ENCODE measurements at places on chromosomes 3 and 15. TPM values are rescaled to one million over a fixed set of nuclear protein-coding genes. Genes with fewer than 3 reads are reported as not detected.

DNA sequence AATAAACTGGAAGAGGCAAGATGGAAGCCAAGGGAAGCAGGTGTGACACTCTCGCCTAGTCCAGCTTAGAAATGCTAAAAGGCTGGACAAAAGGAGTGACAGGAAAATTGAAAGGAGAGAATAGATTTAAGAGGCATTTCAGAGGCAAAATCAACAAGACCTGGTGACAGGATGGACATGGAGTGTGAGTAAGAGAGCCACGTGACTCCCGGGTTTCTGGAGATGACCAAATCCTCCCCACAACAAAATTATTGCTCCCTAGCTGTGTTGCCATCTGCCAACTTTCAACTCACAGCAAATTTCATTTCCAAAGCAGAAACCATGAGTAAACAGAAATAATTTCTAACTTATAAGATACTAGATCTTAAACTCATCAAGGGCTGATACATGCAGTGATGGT, 52.6 kb downstream of the MTHFS start:
- DNase-seq, result no peak
- H3K4me1 ChIP-seq, result peaks cover 23% of the 10 kb centered on the region
- no peak overlapping the region for H3K4me3 ChIP-seq
- no peaks in the 10 kb centered on the region for H3K36me3 ChIP-seq
- no peaks in the 10 kb centered on the region for H3K27me3 ChIP-seq

GRCh38 chr3:184981071-184981470, 169.1 kb downstream of the VPS8 start:
- H3K4me3 ChIP-seq, result no peak overlapping the region
- H3K27me3 ChIP-seq, result no peaks in the 10 kb centered on the region
- H3K4me1 ChIP-seq, result no peaks in the 10 kb centered on the region
- no peak overlapping the region for H3K27ac ChIP-seq
- H3K36me3 ChIP-seq, result peaks cover 2% of the 10 kb centered on the region
- no peak for DNase-seq

DNA sequence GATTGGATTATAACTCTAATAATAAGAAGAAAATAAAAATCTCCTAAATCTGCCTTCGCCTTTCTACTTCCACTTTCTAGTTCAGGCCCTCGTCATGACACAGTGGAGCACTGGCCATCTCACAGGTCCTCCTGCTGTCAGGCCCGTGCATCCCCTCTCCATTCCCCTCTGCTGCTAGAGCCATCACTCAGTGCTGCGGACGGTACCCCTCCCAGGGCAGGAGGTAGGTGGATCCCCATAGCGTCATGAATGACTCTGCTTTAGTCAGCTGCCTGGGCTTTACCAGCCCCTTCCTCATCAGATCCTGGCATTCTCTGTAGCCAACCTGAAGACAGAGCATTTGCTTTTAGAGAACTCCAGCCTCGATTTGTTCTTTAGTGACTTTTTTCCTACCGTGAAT, 12.0 kb upstream of the PPP1R2 start:
- no peaks in the 10 kb centered on the region for H3K36me3 ChIP-seq
- no peaks in the 10 kb centered on the region for H3K27me3 ChIP-seq
- DNase-seq, result no peak
- no peak overlapping the region for H3K4me3 ChIP-seq

- H3K27ac ChIP-seq, result no peak overlapping the region
- H3K27me3 ChIP-seq, result no peaks in the 10 kb centered on the region
- DNase-seq, result no peak
- no peaks in the 10 kb centered on the region for H3K4me1 ChIP-seq
- H3K36me3 ChIP-seq, result no peaks in the 10 kb centered on the region
These were observed 203.2 kb downstream of the FAM43A start for GRCh38 chr3:194888916-194889315.

GRCh38 chr3:31499281-31499680, 33.4 kb upstream of the STT3B start:
- no peak overlapping the region for H3K4me3 ChIP-seq
- H3K27me3 ChIP-seq, result no peaks in the 10 kb centered on the region
- H3K4me1 ChIP-seq, result no peaks in the 10 kb centered on the region
- H3K27ac ChIP-seq, result no peak overlapping the region
- no peak for DNase-seq

DNA sequence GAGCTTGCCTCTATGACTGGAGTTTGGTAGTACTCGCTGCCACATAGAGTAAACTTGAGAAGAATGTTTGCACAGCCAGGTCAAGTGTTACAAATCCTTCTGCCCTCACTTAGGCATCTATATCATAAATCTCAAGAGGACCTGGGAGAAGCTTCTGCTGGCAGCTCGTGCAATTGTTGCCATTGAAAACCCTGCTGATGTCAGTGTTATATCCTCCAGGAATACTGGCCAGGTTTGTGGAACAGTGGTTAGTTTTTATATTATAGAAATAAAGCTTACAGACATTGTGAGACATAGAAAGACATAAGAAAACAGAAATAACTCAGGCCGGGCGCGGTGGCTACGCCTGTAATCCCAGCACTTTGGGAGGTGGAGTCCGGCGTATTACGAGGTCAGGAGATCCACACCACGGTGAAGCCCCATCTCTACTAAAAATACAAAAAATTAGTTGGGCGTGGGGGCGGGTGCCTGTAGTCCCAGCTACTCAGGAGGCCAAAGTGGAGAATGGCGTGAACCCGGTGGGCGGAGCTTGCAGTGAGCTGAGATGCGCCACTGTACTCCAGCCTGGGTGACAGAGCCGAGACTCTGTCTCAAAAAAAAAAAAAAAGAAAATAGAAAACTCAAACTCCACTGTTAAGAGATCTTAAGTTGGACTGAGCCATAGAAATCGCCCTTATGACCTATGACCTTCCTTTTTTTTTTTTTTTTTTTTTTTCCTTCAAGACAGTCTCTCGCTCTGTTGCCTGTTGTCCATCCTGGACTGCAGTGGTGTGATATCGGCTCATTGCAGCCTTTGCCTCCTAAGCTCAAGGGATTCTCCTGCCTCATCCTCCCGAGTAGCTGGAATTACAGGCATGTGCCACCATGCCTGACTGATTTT, 2.2 kb downstream of the RPSA start:
- peaks cover 11% of the 10 kb centered on the region for H3K4me1 ChIP-seq
- DNase-seq, result no peak
- no peak overlapping the region for H3K4me3 ChIP-seq
- H3K27ac ChIP-seq, result no peak overlapping the region
- H3K36me3 ChIP-seq, result peaks cover 42% of the 10 kb centered on the region
- H3K27me3 ChIP-seq, result no peaks in the 10 kb centered on the region

DNA sequence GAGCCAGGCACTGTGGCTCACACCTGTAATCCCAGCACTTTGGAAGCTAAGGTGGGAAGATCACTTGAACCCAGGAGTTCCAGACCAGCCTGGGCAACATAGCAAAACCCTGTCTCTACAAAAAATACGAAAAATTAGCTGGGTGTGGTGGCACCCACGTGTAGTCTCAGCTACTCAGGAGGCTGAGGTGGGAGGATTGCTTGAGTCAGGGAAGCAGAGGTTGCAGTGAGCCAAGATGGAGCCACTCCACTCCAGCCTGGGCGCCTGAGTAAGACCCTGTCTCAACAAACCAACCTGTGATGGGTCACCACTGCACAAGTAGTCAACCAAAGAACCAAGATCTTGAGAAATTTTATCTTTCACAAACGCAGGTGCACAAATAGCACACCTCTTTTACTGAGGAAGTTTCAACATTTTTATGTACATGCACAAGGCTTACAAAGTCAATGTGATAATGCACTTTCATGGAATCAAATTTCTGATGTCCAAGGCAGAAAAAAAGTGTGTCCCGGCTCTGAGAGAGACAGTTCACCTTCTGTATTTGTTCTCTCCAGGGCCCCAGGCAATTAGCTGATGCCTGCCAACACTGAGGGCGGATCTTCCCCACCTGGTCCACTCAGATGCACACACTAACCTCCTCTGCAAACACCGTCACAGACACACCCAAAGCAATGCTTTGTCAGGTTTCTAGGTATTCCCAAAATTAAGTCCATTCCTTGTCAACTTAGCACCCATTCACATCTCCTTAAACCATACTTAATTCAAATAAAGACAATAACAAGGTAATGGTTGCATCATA, 12.4 kb downstream of the ACAA1 start:
- no peak overlapping the region for H3K27ac ChIP-seq
- H3K36me3 ChIP-seq, result peaks cover 65% of the 10 kb centered on the region
- no peak for DNase-seq
- no peaks in the 10 kb centered on the region for H3K27me3 ChIP-seq
- peaks cover 8% of the 10 kb centered on the region for H3K4me1 ChIP-seq
- H3K4me3 ChIP-seq, result no peak overlapping the region

- no peaks in the 10 kb centered on the region for H3K27me3 ChIP-seq
- H3K4me3 ChIP-seq, result no peak overlapping the region
- no peak for DNase-seq
- H3K36me3 ChIP-seq, result peaks cover 6% of the 10 kb centered on the region
- H3K4me1 ChIP-seq, result peaks cover 3% of the 10 kb centered on the region
These were observed 33.0 kb downstream of the UMPS start for GRCh38 chr3:124763206-124763605.

- H3K36me3 ChIP-seq, result peaks cover 23% of the 10 kb centered on the region
- H3K27me3 ChIP-seq, result no peaks in the 10 kb centered on the region
- DNase-seq, result peak; percentile 82
- peaks cover 29% of the 10 kb centered on the region for H3K4me1 ChIP-seq
- H3K27ac ChIP-seq, result peak overlapping the region; percentile 85
These were observed 489 bp downstream of the GMPPB start for GRCh38 chr3:49723296-49723627.

DNA sequence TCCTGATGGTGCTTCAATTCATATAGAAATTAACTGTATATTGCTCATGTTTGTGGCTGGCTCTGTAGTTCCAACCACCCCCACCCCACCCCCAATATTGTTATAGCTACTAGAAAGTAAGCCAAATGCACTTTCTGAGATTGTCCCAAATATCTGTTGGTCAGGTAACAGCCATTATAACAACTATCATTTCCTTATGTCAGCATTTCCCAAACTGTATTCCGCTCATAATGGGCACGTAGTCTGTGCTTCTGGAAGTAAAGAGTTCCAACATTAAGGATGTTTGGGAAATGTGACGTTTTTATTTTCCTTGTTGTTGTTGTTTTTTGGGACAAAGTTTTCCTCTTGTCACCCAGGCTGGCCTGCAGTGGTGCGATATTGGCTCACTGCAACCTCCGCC, 12.2 kb upstream of the TBL1XR1 start:
- no peak for DNase-seq
- no peak overlapping the region for H3K4me3 ChIP-seq
- peaks cover 7% of the 10 kb centered on the region for H3K4me1 ChIP-seq
- H3K36me3 ChIP-seq, result no peaks in the 10 kb centered on the region

DNA sequence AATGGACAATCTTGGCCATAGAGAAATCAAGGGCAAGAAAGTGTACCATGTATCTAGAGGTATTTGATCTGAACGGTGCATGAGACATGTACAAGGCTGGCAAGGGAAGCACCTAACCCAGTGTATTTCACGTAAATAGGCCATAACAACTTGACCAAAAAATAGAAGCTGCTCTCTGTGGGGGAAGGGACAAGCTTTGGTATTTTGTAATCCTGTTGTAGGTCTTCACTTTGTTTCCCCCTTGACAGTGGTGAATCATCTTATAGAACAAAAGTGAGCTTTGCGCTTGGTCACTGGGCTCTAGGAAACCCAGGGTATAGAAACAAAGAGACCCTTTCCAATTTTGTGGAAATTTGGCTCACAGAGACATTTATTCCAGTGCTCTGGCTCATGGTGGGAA, 21.0 kb downstream of the LARS2 start:
- H3K27me3 ChIP-seq, result no peaks in the 10 kb centered on the region
- no peaks in the 10 kb centered on the region for H3K36me3 ChIP-seq
- no peaks in the 10 kb centered on the region for H3K4me1 ChIP-seq

DNA sequence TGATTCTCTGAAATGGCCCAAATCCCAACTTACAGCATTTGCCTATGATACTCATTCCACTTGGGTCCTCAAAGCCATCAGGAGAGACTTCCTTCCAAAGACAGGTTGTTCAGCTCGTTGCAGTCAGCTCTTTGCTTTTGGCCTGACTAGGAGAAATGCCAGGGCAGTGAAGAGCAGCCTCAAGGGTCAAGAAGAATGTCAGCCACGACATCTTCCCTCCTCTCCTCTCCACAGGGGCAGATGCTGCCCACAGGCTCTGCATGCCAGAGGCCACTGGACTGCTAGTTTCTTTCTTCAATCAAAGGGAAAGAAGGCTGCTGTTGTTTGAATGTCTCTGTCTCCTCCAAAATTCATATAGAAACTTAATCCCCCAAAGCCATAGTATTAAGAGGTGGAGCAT, 201.7 kb upstream of the PFN2 start:
- H3K27me3 ChIP-seq, result no peaks in the 10 kb centered on the region
- peak; percentile 14 for DNase-seq
- no peaks in the 10 kb centered on the region for H3K36me3 ChIP-seq
- H3K4me3 ChIP-seq, result no peak overlapping the region

- no peaks in the 10 kb centered on the region for H3K4me1 ChIP-seq
- H3K27ac ChIP-seq, result no peak overlapping the region
- H3K4me3 ChIP-seq, result no peak overlapping the region
These were observed 641.1 kb upstream of the BCHE start for GRCh38 chr3:166478356-166478755.

DNA sequence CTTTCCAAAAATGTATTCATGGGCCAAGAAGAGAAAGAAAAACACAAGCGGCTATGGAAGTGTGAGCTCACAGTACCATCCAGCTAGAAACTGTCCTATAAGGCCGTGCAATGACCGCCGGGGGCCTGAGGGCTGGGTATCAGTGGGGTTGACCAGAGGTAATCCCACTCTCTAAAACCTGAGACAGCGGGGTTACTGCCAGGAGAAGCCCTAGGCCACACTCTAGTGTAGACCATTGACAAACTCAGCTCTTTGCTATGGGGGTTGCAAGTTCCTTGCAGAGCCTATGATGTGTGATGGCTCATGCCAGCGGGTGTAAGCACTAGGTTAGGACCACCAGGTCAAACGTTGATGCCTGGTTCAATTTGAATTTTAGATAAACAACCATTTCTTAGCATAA, 25.9 kb upstream of the SLCO2A1 start:
- no peak overlapping the region for H3K4me3 ChIP-seq
- no peak overlapping the region for H3K27ac ChIP-seq
- H3K4me1 ChIP-seq, result peaks cover 46% of the 10 kb centered on the region
- no peak for DNase-seq
- H3K27me3 ChIP-seq, result no peaks in the 10 kb centered on the region

DNA sequence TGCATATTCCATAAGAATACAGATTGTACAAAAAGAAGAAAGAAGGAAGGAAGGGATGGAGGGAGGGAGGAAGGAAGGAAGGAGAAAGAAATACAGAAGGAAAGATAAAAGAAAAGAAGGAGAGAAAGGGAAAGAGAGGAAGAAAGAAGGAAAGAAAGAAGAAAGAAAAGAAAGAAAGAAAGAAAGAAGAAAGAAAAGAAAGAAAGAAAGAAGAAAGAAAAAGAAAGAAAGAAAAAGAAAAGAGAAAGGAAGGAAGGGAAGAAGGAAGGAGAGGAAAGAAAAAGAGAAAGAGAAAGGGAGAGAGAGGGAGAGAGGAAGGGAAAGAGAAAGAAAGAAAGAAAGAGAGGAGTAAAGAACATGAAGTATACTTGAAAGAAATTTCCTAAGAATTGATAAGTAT, 577.9 kb upstream of the ALCAM start:
- no peaks in the 10 kb centered on the region for H3K27me3 ChIP-seq
- no peak overlapping the region for H3K4me3 ChIP-seq
- no peaks in the 10 kb centered on the region for H3K4me1 ChIP-seq
- H3K36me3 ChIP-seq, result no peaks in the 10 kb centered on the region
- no peak for DNase-seq

Gene PBRM1
- total RNA-seq, result 111 TPM

Gene DAZL
- not detected for total RNA-seq

Gene PLSCR2
- total RNA-seq, result not detected

Gene NR2E3
- total RNA-seq, result 0.45 TPM

Gene USP50
- total RNA-seq, result not detected

Gene HTR3E
- not detected for total RNA-seq

Gene BRPF1
- total RNA-seq, result 19.4 TPM

Gene FGF12
- total RNA-seq, result 5.6 TPM

Gene GPR149
- not detected for total RNA-seq

Gene CEP152
- total RNA-seq, result 5.5 TPM

Gene KY
- 9.1 TPM for total RNA-seq

Gene SAMD7
- total RNA-seq, result not detected

Gene RBMS3
- 116 TPM for total RNA-seq

Measured in thyroid gland (tissue), 4 donors.